ENCODE measurements at places on chromosomes 1 and 21.

DNA sequence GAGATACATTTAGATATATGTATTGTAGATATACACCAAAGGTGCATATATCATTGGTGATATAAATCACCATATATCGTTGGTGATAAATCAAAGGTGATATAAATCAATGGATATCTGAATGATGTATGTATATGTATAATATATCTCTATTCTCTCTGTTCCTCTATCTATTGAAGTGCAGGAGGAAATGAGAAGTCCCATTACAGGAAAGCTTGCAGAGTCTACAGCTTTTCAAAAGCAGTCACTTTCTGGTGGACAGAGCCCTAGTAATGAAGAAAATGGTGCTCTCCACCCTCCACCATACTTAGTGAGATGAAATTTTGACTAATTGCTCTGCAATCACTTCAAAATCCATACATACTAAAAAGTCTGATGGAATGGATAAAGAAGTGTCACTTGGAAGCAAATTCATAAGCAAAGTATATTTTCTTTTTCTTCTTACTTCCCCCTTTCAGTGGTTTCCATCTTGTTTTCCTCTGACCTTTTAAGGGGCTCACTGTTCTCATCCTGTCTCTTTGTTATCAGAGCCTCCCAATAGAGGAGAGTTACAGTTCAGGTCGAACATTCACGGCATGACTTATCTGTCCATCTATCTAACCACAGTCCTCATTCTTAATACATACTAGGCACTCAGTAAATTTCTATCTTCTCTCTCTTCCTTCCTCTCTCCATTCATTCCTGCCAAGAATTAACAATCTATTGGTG, 227.2 kb downstream of the KCNJ6 start:
- no peak for DNase-seq

DNA sequence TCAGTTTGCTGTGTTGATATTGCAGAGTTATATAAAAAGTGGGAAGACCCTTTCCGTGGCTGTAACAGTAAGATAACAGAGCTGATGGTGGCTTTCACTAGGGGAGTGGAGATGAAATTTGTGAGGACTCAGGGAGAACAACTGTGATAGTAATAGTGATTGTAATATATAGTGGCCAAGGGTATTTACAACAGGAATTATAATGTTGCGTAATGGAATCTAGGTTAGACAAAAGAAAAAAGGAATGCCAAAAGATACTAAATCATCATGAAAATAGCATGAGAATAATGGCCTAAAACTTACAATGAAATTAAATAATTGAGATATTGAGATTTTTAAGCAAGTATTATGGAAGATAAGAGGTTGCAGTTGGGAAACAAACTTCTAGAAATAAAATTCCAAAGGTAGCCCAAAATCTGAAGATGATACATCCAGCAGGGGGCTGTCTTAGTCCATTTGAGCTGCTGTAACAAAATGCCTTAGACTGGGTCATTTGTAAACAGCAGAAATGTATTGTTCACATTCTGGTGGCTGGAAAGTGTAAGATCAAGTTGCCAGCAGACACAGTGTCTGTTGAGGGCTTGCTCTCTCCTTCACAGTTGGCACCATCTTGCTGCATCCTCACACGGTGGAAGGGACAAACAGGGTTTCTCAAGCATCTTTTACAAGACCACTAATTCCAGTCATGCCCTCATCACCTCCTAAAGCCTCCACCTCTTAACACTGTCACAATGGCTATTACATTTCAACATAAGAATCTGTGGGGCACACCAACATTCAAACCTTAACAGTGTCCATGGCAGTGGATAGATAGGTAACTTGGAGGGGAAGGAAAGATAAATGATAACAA, 711.2 kb downstream of the MRPL39 start:
- no peak for DNase-seq

DNA sequence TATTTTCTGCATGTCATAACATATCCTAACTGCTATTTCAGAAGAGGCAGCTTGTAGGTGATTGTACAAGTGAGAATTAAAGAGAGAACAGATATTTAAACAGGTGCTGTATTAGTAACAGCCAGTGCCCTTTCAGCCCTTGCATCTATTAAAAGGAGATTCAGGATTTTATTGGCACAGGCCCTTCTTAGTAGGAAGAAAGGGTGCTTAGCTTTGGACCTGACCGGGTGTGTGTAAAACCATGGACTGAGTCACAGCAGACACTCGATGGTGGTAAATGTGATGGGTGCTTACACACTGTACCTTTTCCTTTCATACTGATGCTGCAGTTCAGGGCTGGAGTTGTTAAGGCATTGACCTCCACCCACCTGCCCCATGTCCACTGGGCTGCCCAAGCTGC, 12.7 kb upstream of the CD101 start:
- DNase-seq, result no peak

DNA sequence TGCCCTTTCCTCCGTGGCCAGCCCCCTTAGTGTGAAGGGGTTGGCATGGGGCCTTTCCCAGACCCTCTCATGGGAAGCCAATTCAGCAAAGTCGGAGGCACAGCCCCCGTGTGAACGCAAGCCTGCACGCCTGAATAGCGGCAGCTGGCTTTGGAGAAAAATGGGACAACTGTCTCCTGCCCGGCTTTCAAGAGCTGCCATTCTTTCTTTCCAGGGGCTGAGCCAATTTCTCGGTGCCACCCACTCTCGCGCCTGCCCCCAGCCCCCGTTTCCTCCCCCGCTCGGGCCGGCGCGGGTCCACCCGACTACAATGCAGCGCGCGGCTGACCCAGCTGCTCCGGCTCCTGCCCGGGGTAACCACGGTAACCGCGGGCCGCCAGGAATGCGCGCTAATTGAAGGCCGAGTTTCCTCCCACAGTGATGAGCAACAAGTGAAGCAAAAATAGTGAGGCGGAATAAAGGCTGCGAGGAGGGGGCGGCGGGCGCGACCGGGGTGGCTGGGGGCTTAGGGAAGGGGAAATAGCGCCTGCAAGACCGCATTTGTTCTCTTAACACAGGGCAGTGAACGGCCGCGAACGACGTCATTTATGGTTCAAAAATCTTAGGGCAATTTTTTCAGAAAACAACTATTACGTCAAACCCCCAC, 27.8 kb downstream of the ILDR2 start:
- no peak for DNase-seq

DNA sequence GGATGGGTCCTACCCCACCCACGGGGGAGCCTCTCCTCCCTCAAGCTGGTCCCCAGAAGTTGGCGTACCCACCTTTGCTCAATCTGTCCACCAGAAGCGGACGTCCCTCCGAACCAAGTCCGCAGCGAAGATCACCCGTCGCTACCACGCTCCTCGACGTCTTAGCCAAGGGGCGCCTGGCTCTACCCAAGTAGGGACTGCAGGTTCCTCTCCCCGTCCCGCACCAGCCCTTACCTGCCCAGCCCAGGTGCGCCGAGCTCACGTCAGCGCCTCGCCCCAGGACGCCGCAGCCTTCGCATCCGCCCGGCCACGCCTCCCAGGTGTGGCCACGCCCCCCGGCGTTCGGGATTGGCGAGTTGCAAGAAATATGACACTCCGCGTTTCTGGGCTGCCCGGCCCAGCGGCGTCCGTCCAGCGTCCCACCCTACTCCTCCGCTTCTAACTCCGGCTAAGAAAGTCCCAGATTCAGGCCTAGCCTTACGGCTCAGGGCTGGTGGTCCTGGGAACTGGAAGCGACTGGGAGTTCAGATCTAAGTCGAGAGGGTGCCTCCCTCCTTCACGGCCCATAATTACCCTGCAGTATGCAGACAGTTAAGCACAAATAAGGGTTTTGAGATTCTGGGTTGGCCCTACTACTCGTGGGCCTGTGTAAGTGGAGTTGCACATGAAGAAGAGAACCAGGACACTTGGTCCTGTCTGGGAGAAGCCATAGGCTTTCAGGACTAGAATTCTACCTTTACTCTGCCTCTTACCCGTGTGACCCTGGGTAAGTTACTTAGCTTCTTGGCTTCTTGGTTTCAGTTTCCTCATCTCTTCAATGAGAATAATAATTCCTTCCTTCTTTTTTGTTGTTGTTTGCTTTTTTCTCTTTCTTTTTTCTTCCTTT, at the start of gene IRF6:
IRF6 (minus strand) TSS at position 268 of the 886 bp plus-strand sequence. CDS start 4,729 bp downstream, outside the sequence.
- peak; percentile 41 for DNase-seq

DNA sequence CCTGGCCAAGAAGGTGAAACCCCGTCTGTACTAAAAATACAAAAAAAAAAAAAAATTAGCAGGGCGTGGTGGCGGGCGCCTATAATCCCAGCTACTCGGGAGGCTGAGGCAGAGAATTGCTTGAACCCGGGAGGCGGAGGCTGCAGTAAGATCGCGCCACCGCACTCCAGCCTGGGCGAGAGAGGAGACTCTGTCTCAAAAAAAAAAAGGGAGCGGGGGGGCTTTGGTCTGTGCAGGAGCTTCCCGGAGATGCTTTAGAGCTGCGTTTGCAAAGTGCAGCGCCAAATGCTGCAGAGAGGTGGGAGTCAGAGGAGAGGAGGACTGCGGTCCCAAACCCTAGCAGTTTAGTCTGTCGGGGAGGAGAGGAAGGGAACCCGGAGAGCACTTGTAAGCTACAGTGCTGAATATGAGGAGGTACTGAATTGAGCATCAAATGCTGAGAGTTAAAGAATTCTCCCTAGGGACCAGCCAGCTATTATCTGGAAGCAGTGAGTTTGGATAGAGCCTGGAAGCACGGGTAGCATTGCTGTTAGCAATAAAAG, 569 bp downstream of the FALEC start:
- no peak for DNase-seq

DNA sequence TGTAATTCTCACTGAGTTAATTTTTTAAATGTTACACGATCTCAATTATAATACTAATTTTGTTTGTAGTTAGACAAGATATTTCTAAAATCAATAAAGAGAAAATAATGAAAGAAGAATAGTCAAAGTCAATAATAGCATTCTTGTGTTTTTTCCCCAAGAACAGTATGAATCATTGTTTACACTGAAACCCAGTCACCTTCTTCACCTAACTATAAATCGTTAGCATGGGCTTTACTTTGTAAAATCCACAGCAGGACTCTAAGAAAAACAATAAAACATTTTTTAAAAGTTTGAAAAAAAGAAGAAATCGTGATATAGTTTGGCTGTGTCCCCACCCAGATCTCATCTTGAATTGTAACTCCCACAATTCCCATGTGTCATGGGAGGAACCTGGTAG, 234.6 kb upstream of the LYPLAL1 start:
- no peak for DNase-seq

GRCh38 chr21:33256019-33256418, 10.1 kb upstream of the IL10RB start:
- no peak for DNase-seq

GRCh38 chr1:224689374-224689773, 73.3 kb downstream of the CNIH3 start:
- DNase-seq, result no peak

GRCh38 chr1:92980732-92981647, 19.7 kb upstream of the DIPK1A start:
- DNase-seq, result no peak

GRCh38 chr1:87833166-87833565, 504.5 kb downstream of the LMO4 start:
- DNase-seq, result no peak

GRCh38 chr1:227466039-227466645, 97.2 kb upstream of the ZNF678 start:
- no peak for DNase-seq

GRCh38 chr1:1631782-1632420, at the start of gene MMP23B:
Gene MMP23B, plus strand, starts transcription at chr1:1632173. Its CDS starts 46 bp downstream, at chr1:1632219.
- no peak for DNase-seq

GRCh38 chr1:156691665-156692440, 13.5 kb downstream of the CRABP2 start:
- DNase-seq, result no peak

GRCh38 chr21:44273046-44273445, 11.3 kb upstream of the DNMT3L start:
- DNase-seq, result no peak

DNA sequence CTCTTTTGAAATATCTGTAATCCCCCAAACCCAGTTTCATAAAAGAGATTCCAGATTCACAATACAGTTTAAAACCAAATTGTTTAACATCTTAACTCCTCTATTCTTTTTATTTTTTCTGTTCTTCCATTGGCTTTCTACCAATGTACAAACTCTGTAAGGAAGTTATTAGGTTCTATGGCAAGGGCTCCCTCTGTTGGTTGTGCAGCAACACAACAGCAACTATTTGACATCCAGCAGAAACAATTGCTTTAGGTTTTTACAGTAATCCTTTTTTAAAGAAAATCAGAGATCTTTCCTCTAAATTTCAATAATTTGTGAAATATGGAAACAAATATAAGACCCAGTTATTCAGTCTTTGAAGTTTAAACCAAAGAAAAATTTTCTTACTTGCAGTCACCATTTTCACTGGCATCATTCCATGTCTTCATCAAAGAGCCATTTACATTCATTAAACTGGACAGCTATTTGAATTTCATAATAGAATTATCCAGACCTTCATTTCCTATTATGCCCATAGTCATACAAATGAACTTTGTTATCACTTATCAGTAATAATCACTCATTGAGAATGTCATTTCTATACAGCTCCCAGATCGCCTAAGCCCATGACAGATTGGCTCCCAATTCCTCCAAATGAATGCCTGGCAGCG, 46.5 kb upstream of the RNF11 start:
- no peak for DNase-seq

DNA sequence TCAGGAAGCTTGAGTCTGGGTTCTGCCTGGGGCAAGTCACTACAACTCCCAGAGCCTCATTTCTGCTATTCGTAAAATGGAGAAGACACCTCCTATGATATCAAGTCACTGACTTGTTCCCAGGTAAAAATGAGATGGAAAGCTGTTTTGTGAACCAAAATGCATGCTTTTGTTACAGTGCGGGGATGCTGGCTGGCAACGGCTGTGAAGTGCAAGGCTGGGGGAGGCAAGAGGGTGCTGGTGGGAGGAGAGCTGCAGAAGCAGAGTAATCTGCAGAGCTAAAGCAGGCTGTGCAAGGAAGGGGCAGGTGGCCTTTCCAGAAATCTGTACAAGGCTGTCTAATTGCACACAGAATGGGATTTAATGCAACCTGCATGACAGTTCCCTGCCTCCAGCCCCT, 150.9 kb downstream of the CNIH3 start:
- no peak for DNase-seq

- DNase-seq, result no peak
Observed at GRCh38 chr21:41957991-41958766, 4.4 kb upstream of the C2CD2 start.

GRCh38 chr1:205991237-205991636, 12.0 kb downstream of the RAB7B start:
- no peak for DNase-seq

DNA sequence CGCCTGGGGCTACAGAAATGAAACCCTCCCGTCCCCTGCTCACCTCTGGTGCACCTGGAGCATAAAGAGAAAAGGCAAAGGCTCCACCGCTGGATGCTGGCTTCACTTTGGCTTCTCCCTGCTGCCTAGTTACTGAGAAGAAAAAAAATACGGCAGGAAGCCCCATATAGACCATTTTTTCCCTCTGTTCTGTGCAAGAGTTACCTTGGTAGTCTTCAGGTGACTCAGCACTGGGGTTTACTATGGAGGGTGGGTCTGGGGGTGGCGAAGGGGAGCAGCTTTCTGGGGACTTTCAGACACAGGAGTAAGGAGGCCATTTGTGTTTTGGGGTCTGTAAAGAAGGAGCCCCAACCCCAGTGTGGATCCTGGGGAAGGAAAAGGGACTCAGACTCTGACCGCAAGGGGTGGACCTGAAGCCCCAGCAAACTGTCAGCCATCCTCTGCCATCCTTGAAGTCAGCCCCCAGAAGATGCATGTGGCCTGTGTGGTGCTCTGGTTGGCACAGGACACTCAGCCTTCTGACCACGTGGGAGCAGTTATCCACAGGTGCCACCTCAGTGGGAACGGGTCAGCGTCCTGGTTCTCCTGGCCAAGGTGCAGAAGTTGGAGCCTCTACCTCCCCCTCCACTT, 25.9 kb upstream of the EPS8L3 start:
- DNase-seq, result no peak

Measured in esophagus squamous epithelium (tissue), 5 donors.